AG04450 (cell line): ENCODE measurements at places on chromosomes 6 and 20.

GRCh38 chr6:63516186-63516944 is 55.9 kb upstream of the LOC128125822 start:
- DNase-seq, result no peak

- no peak for DNase-seq
Observed at GRCh38 chr6:150606168-150606591, 6.5 kb downstream of the PLEKHG1 start.

DNA sequence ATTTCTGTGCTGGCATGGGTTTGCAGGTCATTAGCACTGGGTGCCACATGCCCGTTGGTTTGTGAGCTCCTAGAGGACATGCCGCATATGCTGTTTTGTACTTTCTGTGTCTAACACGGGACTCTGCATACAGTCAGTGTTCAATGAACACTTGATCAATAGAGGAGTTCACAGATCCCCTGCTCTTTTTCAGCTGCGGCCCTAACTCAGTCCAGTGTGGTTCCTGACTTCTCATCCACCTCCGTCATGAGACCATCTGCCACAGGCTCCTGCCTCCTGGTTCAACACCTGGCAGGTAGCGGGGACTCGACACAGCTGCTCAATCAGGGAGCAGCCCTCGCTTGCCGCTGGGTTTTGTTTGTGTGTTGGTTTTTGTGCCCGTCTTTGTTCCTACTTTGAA is 13.8 kb upstream of the BMP7 start:
- DNase-seq, result no peak

DNA sequence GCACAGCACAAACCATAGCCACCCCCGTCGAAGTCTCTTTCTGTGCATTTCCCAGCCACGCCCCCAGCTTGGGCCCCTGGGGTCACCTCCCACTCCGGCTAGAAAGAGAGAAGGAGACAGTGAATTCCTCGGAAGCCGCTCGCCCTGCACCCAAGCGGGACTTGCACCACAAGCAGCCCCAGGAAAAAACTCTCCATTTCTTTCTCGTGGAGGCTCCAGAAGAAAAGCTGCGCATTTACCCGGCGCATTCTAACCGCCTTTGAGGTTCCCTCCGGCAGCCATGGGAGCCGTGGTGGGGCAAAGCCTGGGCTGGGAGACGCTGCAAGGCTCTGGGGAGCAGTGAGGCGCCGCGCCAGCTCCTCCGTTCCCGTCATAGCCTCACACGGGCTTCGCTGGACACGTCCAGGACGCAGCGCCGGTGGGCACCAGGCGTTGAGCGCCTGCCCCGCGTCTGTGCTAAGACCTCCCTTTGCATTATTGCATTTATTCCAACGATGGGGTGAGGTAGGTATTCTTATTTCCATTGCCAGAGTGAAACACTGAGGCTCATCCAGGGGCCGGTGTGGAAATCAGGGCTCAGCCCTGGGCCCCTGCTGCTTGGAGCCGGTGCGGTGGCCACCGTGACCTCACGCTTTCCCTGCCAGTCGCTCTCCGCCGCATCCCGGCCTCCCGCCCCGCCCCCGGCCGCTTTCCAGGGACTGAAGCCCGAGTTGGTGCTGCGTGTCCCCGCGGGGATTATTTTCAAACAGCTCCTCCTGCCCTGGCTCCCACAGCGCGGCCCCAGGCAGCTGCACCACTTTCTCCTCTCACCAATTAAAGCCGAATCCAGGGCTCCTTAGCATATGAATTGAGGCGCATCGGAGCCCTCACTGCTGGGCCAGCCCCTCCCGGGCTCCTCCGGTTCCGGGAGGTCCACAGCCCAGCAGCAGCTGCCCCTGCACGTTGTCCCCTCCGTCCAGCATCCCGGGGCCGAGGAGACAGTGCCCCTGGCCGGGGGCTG is 148.3 kb upstream of the AFDN start:
- no peak for DNase-seq

- no peak for DNase-seq
Observed at GRCh38 chr6:79170431-79170830, 64.1 kb downstream of the HMGN3 start.

DNA sequence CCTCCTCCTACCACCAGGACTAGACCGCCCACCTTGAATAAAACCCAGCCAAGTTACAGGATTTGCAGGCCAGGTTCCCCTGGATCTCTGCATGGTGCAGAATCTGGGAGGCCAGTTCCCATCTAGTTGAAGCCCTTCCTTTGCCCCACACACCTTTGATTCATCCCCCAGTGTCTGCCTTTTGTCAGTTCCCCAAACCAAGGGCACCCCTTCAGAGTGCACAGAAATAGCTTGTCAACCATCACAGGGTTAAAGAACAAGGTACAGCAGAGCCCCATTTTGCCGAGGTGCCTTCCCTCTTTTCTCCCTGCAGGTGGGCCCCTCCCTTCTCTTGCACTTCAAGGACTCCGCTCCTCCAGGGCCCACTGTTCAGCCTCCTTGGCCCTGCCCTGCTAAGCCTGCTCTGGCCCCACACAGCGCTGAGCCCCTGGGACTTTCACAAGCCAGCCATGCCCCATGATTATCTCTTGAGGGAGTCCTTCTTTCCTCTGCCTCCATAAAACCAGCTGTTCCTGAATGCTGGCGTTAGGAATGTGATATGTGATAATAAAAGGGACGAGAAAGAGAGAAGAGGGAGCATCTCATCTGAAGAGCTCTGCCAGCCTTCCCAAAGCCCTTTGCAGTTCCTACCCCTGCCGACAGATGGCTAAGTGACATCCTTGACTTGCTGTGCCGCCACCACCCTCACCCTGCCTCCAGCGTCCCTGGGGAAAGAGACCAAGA is 280.3 kb downstream of the CDC5L start:
- DNase-seq, result no peak

- DNase-seq, result no peak
Observed at GRCh38 chr20:8903655-8904605, 165.0 kb upstream of the PLCB4 start.

- DNase-seq, result no peak
Observed at GRCh38 chr6:127385668-127386430, 42.4 kb upstream of the ECHDC1 start.

- DNase-seq, result no peak
Observed at GRCh38 chr6:157068691-157069324, 254.5 kb downstream of the TMEM242 start.
